Activated T-cell treated with anti-CD3 and anti-CD28 coated beads for 1 hour (primary cell): ENCODE measurements at places on chromosomes 3 and 15.

GRCh38 chr3:142962520-142963233, 797 bp downstream of the PAQR9 start:
- no peak for DNase-seq

- DNase-seq = no peak
Measured at GRCh38 chr3:59990915-59991314, 941.1 kb upstream of the CFAP20DC start.

- DNase-seq = no peak
Measured at GRCh38 chr3:194079702-194080172, 56.2 kb upstream of the HES1 start.

DNA sequence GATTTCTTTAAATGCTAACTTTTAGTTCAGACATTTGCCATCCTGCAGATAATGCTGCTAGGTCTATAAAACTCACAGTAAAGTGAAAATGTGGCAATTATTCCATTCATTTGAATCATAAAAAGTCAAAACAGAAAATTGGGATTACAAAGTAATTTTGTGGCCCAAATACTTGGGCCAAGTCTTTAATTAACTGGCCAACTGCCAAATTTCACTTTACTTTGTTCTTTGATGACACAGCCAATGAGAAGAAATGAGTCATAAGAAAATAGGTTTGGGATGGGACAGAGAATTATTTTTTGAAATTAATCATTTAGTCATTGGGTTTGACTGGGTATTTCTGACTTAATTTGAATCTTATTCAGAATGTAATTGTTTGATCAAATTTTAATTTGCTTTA, 89.8 kb upstream of the SLC2A2 start:
- DNase-seq = no peak

GRCh38 chr3:107142786-107143575, 234.3 kb upstream of the CCDC54 start:
- DNase-seq = no peak
